ENCODE measurements at places on chromosomes 7 and 10.

DNA sequence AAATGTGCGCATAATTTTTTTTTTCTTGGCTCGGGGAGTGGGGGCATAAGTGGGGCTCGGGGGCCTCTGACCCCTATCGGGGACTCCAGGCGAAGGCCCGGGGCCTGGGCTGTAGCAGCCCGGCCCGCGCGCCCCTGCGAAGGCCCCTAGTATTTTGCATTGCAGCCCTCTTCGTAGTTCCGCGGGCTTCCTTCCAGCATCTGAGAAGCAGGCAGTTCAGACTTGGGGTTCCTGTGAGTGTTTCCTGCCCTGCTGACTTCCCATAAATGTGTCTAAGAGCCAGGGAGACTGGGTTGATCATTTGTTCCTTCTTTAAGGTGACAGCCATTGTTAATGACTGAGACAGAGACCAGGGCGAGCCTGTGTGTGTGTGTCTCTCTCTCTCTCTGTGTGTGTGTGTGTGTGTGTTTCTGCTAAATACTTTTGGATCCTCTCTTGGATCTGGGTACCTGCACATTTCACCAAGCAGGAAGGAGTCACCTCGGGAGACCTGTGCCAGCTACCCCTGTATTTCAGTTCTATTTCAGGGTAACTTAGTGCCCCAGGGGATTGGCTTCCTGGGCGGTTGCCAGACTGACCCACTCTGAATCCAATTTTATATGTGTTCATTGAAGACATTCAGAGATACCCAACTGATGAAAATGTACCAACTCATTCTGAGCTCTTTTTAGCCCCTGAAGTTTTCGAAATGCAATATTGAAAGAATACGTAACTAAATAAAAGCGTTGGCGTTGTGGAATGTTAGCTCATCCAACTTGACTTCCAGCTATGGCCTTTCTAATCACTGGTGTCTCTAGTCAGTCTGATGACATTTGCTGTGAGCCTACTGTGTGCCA lies 805 bp downstream of the MSRB2 start:
- peak; percentile 70 for DNase-seq

DNA sequence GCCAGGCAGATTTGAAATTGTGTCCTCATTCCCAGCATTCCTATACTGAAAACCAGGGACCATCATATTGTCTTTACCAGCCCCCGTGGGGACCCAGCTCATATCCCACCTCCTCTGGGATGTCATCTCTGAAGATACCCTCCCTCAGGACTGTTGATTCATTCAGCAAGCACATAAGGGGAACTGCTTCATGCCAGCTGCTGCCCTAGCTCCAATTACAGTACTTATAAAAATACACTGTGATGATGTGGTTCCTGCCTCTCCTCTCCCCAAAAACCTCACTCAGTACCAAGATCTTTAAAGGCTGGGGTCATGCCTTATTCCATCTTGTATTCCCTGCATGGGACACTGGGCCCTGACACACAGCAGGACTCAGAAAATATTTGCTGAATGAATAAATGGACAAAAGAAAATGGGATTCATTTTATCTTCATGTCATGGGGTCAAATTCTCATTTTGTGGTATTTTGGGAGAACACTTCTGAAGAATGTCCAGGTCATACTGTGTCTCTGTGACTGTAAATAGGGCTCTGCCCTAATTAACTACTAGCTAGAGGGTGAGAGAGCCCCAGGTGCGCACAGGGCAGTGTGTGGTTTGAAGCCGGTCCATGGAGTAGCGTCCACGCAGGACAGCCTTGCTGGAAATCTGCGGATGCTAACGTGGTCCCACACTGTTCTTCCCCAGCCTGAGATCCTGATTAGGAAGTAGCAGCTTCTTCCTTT lies 29.0 kb upstream of the DAGLB start:
- DNase-seq: no peak

DNA sequence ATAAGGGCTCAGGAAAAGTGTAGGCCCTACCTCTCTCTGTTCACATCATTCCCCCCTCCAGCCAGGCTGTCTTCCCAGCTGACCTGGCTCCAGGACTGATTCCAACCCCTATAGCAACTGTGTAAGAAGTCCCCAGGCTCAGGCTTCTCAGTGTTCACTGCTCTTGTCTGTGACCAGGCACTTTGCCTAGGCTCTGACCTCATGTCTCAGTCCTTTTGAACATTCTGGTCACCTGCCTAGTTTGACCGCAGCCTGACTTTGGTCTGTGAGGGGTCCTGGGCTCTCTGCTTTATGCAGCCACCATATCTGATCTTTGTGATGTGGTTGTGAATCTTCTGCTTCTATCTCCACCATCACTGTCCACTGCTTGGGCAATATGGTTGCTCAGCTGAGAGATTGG lies 24.5 kb downstream of the HIF1AN start:
- DNase-seq: no peak

DNA sequence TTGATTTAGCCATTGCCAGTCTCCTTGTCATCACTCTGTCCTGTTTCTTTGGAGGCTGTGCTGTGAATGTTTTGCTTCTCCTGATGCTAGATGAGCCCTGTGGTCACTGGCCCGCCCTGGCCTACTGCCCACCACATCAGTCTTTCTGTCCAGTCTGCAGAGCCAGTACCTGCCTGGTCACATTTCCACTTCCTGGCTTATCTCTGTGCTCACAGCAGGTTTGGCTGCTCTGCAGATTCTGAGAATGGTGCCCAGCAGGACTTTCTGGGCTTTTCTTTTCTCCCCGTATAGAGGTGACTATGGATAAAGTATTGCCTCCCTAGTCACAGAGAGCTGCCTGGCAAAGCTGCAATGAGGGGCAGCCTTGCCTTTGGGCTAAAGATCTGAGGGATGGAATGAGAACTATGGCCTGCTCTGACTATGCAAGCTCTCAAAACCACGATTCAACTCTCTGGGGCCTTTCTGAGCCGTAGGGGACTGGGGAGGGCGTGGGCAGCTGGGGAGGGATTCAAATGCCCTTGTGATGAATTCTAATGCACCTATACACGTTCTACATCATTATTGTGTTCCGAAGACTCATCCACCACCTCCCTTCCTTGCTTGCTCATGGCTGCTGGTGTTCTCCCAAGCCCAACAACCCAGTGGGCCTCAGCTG lies 410.4 kb upstream of the NPVF start:
- no peak for DNase-seq

- DNase-seq: peak; percentile 90
These were observed 7.3 kb downstream of the FGFBP3 start for GRCh38 chr10:91901784-91902677.

GRCh38 chr7:101094791-101095375 lies 9.6 kb downstream of the TRIM56 start:
- peak; percentile 81 for DNase-seq

DNA sequence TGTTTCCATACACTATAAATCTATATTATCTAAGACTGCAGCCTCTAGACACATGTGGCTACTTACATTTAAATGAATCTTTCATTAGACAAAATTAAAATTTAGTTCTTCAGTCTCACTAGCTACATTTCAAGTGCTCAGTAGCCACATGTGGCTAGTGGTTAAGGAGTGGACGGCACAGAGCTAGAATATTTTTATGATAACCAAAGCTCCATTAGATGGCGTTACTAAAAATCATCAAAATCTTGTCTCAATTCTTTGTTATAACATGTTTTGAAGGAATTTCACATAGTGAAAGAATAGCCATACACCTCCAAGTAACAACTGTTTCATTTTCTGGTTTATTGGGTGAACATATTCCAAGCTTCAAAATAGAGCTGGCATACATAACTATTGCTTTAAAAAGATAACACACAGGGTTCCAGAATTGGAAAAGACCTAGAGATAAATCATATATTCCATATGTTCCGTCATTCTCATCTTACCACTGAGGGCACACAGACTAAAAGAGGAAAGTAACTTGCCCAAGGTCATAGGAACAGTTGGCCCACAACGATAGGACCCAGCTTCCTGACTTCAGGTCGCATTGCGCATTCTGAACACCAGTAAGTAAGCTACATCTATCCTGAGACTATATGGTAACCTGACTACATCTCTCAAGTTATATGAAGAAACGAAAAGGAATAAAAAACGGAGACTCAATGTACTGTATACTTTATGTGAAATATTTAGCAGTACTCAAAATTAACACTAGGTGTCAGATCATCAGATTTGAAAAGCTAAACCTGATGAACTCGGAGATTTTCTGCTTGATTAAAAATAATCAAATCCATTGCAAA lies 66.6 kb downstream of the CAV1 start:
- peak; percentile 65 for DNase-seq

DNA sequence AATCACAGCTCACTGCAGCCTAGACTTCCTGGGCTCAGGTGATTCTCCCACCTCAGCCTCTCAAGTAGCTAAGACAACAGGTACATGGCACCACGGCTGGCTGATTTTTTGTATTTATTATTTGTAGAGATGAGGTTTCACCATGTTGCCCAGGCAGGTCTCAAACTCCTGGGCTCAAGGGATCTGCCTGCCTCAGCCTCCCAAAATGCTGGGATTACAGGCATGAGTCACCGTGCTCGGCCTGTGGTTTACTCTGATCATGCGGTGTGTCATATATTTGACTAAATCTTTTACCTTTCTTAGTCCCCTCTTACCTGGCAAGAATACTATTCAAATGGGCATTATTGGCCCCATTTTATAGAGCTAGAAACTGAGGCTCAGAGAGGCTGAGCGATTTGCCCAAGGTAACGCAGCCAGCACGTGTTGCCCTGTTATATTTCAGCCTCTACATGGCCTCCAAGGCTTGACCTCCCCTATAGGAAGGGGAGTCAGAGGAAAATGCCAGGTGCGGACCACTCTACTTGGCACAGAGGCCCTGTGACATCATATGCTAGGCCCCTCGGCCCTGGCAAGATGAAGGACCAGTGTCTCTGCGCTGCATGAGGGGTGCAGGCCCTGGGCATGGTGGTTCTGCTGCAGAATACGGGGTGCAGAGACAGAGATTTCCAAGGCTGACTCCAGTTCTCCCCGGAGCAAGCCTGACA lies 8.2 kb downstream of the ZCCHC24 start:
- DNase-seq: no peak

DNA sequence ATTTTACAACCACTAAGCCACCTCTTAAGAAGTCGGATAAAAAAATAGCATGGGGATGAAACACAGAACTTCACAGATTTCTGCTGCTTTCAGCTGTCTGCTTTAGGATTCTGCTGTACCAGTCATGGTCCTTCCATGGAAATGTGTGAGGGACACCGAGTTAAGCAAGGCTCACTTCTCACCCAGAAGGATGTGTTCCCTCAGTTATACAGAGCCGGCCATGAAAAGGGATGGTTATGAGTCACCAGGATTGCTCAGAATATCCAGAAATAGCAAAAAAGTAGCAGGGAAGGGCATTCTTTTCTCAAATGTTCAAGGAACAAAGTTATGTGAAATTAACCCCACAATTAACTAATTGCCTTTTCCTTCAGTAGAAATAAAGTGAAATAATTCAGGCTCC lies 124.4 kb downstream of the AMPH start:
- DNase-seq: no peak

- DNase-seq: no peak
These were observed 671.0 kb upstream of the FZD8 start for GRCh38 chr10:36313142-36313541.

DNA sequence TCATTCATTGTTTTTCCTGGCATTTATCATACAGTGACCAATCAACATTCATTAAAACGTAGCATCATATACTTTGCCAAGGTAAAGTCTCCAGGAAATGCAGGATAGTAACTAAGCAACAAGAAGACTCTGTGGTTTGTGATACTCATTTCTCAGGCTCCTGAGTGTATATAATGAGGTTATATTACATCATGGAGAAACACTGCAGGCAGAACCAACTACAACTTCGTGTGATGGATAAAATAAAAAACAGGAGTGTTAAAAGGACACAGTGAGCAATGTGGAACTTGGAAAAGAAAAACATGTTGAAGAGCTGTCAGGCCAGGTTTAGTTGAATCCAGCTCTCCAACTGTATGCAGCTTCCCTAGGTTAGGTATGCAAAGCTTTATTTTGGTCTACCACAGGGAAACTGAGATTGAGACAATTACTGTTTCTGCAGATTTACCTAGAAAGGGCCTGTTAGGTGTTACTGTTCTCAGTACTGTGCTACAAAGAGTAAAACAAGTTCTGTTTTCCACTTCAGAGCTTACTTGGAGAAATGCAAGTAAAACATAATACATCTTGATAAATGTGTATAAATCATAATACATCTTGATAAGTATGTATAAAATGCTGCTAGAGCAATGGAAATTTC lies 7.8 kb upstream of the CCNY start:
- no peak for DNase-seq

GRCh38 chr7:66443946-66444345 lies 184.7 kb upstream of the KCTD7 start:
- no peak for DNase-seq

DNA sequence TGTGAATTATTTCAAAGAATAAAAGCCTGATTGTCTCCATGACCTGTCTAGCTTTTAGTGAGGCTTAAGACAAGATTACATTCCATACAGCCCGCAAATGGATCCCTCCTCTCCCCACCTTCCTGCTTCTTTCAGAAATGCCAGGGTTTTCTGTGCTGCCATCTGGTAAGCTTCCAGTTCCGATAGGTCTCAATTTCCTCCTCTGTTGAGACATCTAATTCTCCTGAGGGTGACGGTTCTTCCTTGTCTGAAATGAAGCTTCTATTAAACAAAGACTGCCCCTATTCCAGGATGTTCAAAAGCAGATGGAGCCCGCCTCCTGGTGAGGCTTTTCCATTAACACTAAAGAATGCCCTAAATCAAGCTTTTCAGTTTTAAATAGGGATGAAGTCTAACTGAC lies 295.6 kb downstream of the PTPRN2 start:
- DNase-seq: no peak

GRCh38 chr7:3107889-3108570 lies 64.4 kb upstream of the CARD11 start:
- no peak for DNase-seq

GRCh38 chr7:96116173-96116572 lies 205.7 kb downstream of the SLC25A13 start:
- no peak for DNase-seq

- peak; percentile 75 for DNase-seq
These were observed 142.3 kb downstream of the VPS50 start for GRCh38 chr7:93374345-93374940.

GRCh38 chr10:70090951-70091350 lies 38.3 kb downstream of the MACROH2A2 start:
- no peak for DNase-seq

Data from DMS53 (cell line).